ENCODE measurements at places on chromosomes 4 and X.
A peak's percentile ranks its signal among the peaks of the same experiment; 100 is the strongest.

GRCh38 chrX:93419642-93420041 lies 253.7 kb downstream of the NAP1L3 start:
- DNase-seq, result no peak

DNA sequence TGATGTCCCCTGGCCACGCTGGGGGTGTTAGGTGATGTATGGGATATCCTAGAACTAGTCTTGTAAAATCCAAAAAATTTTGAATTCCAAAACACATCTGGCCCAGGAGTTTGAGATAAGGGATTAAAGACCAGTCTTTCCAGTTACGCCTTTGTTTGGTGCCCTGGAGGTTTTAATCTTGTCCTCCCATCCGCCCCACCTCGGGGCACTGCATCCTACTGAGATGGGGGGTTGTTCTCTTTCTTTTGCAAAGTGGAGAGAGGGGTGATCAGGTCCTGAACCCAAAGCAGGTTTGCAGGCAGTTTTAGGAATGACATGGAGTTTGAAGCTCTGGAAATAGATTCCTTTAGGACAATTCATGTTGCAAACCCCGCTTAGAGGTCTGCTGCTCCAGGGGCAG lies 1.8 kb downstream of the SUV39H1 start:
- no peak for DNase-seq

DNA sequence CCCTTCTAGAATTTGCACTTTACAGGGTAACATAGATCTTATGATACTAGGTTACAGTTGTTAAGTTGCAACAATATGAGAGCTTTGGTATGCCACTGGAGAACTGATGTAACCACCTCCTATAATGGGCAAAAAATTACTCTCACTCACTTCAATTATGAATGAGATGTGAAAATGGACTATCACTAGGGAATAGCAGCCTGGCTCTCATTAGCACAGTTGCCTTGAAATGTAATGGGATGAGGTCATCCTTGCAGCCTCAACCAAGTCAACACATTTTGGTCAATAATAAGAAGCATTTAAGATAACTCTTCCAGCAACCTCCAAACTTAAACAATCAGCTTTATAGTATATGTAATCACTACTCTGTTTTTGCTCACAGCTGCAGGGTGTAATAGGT lies 69.4 kb downstream of the TBC1D9 start:
- DNase-seq, result no peak

DNA sequence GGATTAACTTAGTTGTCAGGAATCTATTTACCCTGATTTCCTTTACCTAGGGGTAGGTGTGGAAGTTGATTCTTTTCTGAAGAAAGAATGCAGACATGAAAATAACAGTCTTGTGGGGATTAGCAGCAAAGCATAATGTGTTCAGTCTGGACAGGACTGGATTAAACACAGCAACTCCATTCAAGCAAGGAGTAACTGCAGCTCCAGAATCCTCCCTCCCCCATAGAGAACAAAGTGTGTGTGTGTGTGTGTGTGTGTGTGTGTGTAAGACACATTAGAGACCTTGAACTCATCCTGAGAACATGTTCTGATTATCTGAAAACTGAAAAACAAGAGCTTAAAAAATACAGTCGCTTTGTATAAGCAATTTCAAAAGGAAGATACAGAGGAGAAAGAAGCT lies 9.3 kb downstream of the C4orf54 start:
- no peak for DNase-seq

DNA sequence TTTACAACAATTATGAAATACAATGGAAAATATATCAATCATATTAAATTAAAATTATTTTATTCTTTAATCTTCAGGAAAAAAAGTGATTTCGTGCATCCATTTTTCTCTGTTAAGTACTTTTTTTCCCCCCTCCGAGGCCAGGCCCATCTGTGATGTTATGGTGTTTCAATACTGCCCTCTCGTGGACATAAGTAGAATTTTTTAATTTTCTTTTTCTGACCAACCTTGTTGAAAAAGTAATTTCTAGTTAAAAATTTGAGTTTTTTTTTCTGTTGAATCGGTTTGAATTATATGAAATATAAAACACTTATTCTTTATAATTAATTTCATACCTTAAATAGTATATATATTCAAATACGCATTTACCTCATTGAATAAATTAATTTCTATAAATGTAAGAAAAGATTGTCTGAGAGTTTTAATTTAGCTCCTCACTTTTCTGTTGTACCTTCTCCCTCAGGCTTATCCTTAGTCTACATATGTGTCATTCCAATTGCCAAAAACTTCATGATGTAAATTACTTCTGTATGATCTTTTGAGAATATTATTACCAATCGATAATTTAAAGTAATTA lies 175.8 kb upstream of the TECRL start:
- DNase-seq, result peak; percentile 68

DNA sequence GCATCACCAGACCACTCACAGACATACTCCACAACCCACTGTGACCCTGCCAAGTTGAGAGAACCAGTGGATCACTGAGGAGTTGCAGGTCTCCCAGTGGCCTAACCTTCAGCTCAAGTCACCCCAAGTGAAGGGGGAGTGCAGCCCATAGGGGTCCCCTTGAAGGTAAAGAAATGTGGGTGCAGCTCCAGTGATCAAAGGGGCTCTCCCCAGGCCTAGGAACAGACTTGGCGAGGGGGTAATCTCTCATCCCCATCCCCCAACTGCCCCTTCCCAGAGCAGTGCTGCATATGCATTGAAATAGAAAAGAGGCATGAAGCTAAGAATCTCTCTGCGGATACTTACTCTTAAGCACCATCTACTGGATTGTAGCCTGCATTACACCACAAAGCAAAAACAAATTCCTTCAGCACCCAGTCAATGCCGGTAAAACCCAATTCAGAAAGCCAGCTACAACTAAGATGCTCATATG lies 27.0 kb downstream of the MAGEE1 start:
- peak; percentile 33 for DNase-seq

GRCh38 chr4:166165829-166166420 lies 292.9 kb downstream of the TLL1 start:
- DNase-seq, result peak; percentile 86
